ENCODE measurements at places on chromosomes 7 and 10. TPM values are rescaled to one million over a fixed set of nuclear protein-coding genes. Genes with fewer than 3 reads are reported as not detected.

The HTR5A gene
- not detected for total RNA-seq

The C10orf67 gene
- total RNA-seq = 0.20 TPM

The PNLIPRP3 gene
- total RNA-seq = not detected

The SYNPO2L gene
- not detected for total RNA-seq

The SORBS1 gene
- 0.72 TPM for total RNA-seq

The SGCE gene
- 0.97 TPM for total RNA-seq

The CADPS2 gene
- not detected for total RNA-seq

The PSPH gene
- total RNA-seq = 10.1 TPM

The CFAP69 gene
- 0.33 TPM for total RNA-seq

The PLAU gene
- total RNA-seq = 0.62 TPM

The NXPH1 gene
- not detected for total RNA-seq

The OR9A2 gene
- total RNA-seq = not detected

GRCh38 chr10:125035588-125036295 is 93.8 kb downstream of the ZRANB1 start:
- H3K4me3 ChIP-seq = no peak overlapping the region
- no peak overlapping the region for H3K27ac ChIP-seq
- H3K27me3 ChIP-seq = peaks cover 2% of the 10 kb centered on the region
- no peaks in the 10 kb centered on the region for H3K4me1 ChIP-seq
- H3K36me3 ChIP-seq = no peaks in the 10 kb centered on the region

GRCh38 chr10:129877773-129878371 is 86.2 kb downstream of the EBF3 start:
- H3K27me3 ChIP-seq = peaks cover 2% of the 10 kb centered on the region
- no peak overlapping the region for H3K4me3 ChIP-seq
- peak; percentile 37 for DNase-seq
- no peaks in the 10 kb centered on the region for H3K36me3 ChIP-seq

- no peak overlapping the region for H3K27ac ChIP-seq
- H3K27me3 ChIP-seq = peaks cover 39% of the 10 kb centered on the region
- DNase-seq = no peak
Measured at GRCh38 chr7:24521917-24522623, 51.2 kb upstream of the PALS2 start.

GRCh38 chr7:105766421-105767073 is 109.9 kb downstream of the ATXN7L1 start:
- H3K27ac ChIP-seq = no peak overlapping the region
- peaks cover 2% of the 10 kb centered on the region for H3K27me3 ChIP-seq
- peaks cover under 1% of the 10 kb centered on the region for H3K4me1 ChIP-seq
- DNase-seq = no peak

- H3K4me3 ChIP-seq = no peak overlapping the region
- peaks cover 9% of the 10 kb centered on the region for H3K4me1 ChIP-seq
- H3K36me3 ChIP-seq = no peaks in the 10 kb centered on the region
- no peak for DNase-seq
- H3K27ac ChIP-seq = no peak overlapping the region
Measured at GRCh38 chr10:118506671-118507590, 88.5 kb downstream of the PRLHR start.

DNA sequence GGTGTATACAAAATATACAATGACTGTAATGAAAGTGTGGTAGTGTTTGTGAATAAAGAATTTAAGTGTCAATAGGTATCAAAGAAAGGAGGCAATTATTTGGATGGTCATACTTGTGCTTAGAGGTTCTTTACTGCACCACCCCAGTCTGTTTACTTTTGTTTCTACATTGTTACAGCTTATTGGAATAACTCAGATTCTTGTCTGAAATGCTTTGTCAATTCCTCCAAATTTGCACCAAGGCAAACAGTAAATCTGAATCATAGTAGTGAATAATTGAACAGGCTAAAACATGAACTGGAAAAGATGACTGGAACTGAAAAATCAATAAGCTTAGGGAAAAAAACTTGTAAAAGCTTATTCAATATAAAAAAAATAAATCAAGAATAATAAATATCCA is 319.2 kb downstream of the EXOC4 start:
- H3K4me1 ChIP-seq = no peaks in the 10 kb centered on the region
- H3K27me3 ChIP-seq = no peaks in the 10 kb centered on the region
- peaks cover 1% of the 10 kb centered on the region for H3K36me3 ChIP-seq
- H3K27ac ChIP-seq = no peak overlapping the region

GRCh38 chr10:98556061-98556460 is 109.3 kb upstream of the HPS1 start:
- no peak overlapping the region for H3K27ac ChIP-seq
- no peak for DNase-seq
- no peak overlapping the region for H3K4me3 ChIP-seq

DNA sequence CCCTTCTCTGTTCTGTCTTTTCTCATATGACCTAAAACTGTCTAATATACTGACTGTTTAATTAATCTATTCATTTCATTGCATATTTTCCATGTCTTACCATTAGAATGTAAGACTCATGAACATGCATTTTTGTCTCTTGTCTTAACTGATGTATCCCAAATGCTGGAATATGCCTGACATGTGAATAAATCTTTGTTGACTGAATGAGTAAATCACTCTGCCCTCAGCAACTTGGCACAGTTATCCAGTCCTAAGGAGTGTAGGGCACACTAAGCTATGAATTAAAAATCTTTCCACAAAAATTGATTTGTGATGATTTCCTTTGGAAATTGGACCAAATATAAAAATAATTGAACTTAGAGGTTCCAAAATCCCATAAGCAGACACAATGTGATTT is 111.3 kb downstream of the ETV1 start:
- no peak overlapping the region for H3K4me3 ChIP-seq
- no peak for DNase-seq
- no peaks in the 10 kb centered on the region for H3K36me3 ChIP-seq

GRCh38 chr7:8015100-8015745 is 46.6 kb downstream of the GLCCI1 start:
- peaks cover 5% of the 10 kb centered on the region for H3K36me3 ChIP-seq
- H3K27ac ChIP-seq = peak overlapping the region; percentile 27
- no peak for DNase-seq
- H3K4me3 ChIP-seq = peak overlapping the region; percentile 46
- H3K4me1 ChIP-seq = peaks cover 10% of the 10 kb centered on the region

- no peak overlapping the region for H3K4me3 ChIP-seq
- no peaks in the 10 kb centered on the region for H3K4me1 ChIP-seq
- no peak overlapping the region for H3K27ac ChIP-seq
Measured at GRCh38 chr7:141097430-141097829, 23.6 kb downstream of the TMEM178B start.

- peaks cover 5% of the 10 kb centered on the region for H3K4me1 ChIP-seq
- no peak for DNase-seq
- no peak overlapping the region for H3K4me3 ChIP-seq
- H3K27me3 ChIP-seq = peaks cover 2% of the 10 kb centered on the region
- no peak overlapping the region for H3K27ac ChIP-seq
- H3K36me3 ChIP-seq = peaks cover under 1% of the 10 kb centered on the region
Measured at GRCh38 chr7:154906201-154906600, 96.7 kb downstream of the PAXIP1 start.

DNA sequence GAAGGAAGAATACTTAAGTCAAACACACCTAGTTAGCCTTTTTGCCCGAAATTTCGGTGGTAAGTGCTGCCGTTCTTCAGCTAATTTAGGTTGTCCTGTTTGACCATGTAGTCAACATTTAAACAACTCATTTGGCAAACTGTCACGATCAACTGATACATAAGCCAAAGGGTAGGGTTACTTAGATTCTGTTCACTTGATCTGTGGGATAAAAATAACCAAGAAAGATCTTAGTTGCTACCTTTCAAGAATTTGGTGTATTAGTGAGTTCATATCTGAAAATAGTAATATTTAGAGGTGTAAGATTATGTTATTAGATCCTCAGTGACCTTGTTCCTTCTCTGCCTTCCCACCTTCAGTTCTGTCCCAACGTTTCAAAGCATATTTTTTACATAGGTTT is 2.0 kb downstream of the TNKS2 start:
- no peaks in the 10 kb centered on the region for H3K27me3 ChIP-seq
- no peak for DNase-seq
- H3K4me3 ChIP-seq = peak overlapping the region; percentile 80
- peaks cover 46% of the 10 kb centered on the region for H3K4me1 ChIP-seq
- peaks cover 25% of the 10 kb centered on the region for H3K36me3 ChIP-seq

DNA sequence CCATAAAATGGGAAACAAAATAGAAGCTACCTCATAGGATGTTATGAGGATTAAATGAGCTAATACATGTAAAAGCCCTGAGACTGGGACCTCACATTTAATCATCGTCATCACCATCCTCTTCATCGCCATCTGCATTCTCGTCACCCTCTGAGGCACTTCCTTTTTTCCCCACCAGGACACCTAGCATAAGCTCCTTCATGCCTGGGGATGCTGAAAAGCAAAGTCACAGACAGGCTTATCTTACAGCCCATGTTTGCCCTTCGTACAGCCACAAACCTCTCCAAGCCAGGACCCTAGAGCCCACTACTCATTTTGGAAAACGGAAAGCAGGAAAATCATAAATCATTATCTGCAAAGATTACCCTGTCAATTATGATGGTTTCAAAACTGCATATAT is 249.6 kb downstream of the GPAM start:
- no peak for DNase-seq
- no peaks in the 10 kb centered on the region for H3K4me1 ChIP-seq
- no peaks in the 10 kb centered on the region for H3K27me3 ChIP-seq
- no peak overlapping the region for H3K4me3 ChIP-seq

- no peaks in the 10 kb centered on the region for H3K4me1 ChIP-seq
- H3K4me3 ChIP-seq = no peak overlapping the region
- H3K27ac ChIP-seq = no peak overlapping the region
Measured at GRCh38 chr10:83184641-83185040, 954.7 kb upstream of the GHITM start.

DNA sequence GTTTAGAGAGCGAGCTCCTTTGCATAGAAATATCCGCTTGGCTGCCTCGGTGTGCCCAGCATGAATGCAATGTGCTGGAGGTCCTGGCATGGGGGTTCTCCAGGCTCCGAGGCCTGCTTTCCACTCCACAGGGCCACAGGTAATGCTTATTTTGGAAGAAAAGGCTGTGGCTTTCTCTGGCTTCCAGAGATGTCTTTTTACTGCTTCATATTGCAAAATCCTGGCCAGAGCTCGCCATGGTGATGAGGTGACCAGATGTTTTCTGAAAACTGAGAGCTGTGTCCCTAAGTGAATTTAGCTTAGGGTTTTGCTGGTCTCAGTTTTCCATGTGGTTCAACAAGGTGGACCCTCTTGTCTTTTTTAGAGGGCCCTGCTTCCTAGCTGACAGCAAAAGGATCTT is 65.2 kb downstream of the BMPER start:
- H3K27me3 ChIP-seq = no peaks in the 10 kb centered on the region
- H3K36me3 ChIP-seq = no peaks in the 10 kb centered on the region
- no peak for DNase-seq
- no peak overlapping the region for H3K27ac ChIP-seq
- H3K4me3 ChIP-seq = no peak overlapping the region
- no peaks in the 10 kb centered on the region for H3K4me1 ChIP-seq

DNA sequence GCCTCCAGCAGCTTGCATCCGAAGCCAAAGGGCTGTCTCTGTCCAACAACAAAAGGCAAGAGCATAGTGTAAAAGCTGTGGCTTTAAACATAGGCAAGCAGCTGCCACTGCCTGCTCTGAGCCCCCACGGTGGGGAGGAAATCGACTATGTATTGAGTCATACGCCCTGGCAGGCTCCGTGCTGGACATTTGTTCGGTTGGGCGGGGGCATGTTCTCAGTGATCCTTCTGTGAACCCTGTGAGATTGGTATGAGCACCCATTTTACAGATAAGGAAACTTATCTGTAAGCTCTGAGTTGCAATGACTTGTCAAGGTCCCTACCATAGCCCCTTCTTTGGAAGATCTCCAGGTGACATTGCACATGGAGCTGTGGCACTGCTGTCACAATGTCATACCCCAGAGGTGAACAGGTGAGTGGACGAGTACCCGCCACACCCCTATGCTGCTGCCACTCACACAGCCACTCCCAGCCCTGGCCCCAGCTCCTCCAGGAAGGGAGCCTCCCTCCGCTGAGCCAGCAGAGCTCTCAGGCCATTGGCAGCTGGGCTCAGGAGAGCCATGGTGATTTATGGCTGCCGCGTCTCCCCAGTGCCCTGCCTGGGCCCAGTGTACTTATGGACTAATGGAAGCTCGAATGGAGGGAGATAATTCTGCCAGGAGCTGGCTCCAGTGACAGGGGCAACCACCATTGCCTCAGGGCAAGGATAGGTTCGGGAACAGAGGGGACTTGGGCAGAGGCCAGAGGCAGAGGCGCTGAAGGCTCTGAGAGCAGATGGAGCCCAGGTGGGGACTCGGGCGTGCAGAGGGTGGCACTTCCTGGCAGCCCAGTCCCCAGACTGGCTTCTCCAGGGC is 43.7 kb downstream of the UNC5B start:
- no peak overlapping the region for H3K27ac ChIP-seq
- H3K27me3 ChIP-seq = peaks cover 3% of the 10 kb centered on the region
- H3K4me1 ChIP-seq = no peaks in the 10 kb centered on the region
- DNase-seq = no peak

GRCh38 chr7:92246360-92247101 is 757 bp downstream of the ANKIB1 start:
- no peaks in the 10 kb centered on the region for H3K27me3 ChIP-seq
- no peak for DNase-seq
- peaks cover 24% of the 10 kb centered on the region for H3K4me1 ChIP-seq
- H3K27ac ChIP-seq = peak overlapping the region; percentile 85

DNA sequence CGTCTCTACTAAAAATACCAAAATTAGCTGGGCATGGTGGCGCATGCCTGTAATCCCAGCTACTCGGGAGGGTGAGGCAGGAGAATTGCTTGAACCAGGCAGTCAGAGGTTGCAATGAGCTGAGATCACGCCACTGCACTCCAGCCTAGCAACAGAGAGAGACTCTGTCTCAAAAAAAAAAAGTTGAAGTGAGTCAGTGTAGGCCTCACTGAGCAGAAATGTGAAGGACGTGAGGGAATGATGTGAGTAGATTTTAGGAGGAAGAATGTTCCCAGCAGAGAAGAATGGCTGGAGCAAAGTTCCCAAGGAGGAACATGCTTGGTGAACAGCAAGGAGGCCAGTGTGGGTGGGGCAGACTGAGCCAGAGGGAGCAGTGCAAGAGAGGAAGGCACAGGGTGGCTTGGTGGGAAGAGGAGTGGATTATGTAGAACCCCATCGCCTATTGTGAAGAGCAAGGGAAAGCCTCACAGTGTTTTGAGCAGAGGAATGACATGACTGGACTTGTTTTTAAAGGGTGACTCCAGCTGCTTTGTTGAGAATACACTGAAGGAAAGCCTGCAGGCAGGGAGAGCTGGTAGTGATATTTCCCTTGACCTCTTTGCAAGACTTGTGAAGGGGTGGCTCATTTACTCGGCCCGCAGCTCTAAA is 708.7 kb downstream of the SUGCT start:
- no peak overlapping the region for H3K4me3 ChIP-seq
- no peaks in the 10 kb centered on the region for H3K36me3 ChIP-seq
- DNase-seq = no peak
- peaks cover 2% of the 10 kb centered on the region for H3K27me3 ChIP-seq
- no peak overlapping the region for H3K27ac ChIP-seq
